ENCODE measurements at places on chromosomes 11 and 22.

DNA sequence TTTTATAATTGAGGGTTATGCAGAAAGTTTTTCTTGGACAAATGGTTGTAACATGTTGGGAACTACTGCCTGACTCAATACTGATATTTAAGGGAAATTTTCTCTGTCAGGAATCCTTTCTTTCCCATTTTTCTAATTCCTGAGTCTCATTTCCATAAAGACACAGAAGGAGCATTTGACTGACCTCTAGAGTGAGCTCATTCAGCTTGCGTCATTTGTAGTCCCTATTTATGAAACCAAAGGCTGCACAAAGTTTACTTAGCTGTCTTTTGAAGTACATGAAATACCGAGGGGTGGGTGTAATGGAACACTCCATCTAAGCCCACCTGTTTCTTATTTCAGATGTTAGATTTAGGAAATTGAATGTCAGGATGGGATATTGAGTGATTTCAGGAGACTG lies 359.5 kb upstream of the C11orf87 start:
- peak; percentile 8 for DNase-seq

GRCh38 chr22:44962741-44963454 lies 46.9 kb downstream of the PHF21B start:
- no peak for DNase-seq

- peak; percentile 67 for DNase-seq
Observed at GRCh38 chr11:66891851-66892660, 35.2 kb downstream of the LRFN4 start.

DNA sequence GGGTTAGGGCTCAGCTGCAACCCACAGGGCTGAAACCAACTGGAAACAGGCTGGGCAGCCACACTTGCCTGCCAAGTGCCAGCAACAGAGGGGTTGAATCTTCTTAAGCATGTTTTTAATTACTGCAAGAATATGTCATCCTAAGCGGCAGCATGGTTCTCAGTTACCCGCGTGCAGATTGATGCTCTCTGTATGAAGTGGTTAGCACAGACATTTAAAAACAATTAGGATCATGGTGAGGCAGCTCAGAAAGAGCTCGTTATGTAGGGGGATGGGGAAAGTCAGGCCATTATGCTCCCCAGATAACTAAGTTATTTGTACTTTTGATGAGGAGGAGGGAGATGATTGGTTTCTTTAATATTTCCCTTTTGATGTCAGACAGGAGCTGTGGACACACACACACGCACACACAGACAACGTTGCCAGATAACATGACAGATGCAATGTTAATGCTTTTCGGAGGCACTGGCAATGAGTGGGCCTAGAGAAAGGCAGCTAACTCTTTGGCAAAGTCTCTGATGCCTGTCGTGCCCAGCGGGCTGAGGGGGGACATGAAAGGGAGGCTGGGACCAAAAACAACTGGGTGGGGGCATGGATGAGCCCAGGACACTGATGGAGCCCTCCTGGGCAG lies 389.7 kb downstream of the NXPE2 start:
- DNase-seq = no peak

- no peak for DNase-seq
Observed at GRCh38 chr11:69002570-69003231, 10.3 kb downstream of the MRGPRF start.
